ENCODE measurements at places on chromosomes 12 and 14.

DNA sequence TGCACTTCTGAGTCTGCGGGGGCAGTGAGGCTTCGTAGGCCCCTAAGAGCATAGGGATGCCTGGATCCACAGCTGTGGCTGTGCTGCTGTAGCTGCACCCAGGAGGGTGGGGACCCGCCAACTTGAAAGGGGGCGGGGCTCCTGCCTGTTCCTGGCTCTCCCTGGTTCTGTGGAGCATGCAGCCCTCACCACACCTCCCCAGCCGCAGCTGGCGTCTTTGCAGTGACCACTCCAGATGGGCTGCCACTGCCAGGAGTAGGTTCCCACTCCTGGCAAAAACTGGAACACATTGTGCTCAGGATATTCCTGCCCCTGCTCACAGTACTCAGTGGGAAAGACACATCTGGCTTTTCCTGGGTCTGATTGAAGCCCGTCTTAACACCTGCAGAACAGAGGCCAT, 35.8 kb downstream of the TIMELESS start:
- no peak for DNase-seq

- DNase-seq = no peak
These were observed at the start of gene B4GALNT3 for GRCh38 chr12:459430-460258. B4GALNT3 (plus strand) TSS chr12:459939; CDS start chr12:460377, 438 bp downstream.

GRCh38 chr12:18443768-18444437, 182.6 kb downstream of the PIK3C2G start:
- no peak for DNase-seq

- no peak for DNase-seq
These were observed 7.1 kb upstream of the ASCL1 start for GRCh38 chr12:102950107-102950949.

DNA sequence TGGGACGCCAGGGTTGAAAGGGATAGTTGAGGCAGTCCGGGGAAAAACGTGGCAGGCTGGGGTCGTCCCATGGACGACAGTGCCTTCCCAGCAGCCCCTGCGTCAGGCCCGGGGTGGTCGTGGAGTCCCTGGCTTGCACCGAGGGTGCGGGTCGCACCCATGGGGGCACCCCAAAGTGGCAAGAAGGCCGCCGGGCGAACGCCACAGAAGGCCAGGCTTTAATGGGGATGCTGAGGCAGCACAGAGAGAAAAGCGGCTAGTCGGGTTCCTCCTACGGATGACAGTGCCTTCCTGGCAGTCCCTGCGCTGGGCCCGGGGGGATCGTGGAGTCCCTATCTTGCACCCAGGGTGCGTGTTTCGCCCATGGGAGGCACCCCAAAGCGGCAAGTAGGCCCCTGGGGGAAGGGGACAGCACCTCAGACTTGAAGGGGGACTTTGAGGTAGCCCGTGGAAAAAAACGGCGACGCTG, 158.6 kb upstream of the ALG10B start:
- no peak for DNase-seq

DNA sequence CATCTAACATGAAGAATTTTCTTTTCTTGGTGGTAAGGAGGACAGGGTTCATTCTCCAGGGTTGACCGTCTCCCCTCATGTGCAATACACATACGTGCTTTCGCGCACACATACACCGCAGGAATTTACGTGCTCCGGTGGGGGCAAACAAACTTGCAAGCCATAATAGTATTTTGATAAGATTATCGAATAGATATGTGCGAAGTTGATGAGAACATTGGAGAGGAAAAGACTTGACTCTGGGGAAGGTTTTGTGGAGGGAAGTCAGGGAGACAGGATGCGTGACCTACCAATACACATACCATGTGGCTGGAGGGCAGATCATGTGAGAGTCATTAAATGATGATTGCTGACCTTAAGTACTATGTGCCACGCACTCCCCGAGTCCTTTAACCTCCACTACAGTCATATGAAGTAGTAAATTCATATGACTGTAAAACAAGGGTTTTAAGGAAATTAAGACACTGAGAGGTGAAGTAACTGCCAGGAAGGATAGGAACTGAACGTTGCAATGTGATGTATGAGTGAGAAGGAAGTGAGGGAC, 921 bp downstream of the RAD51B start:
- no peak for DNase-seq

DNA sequence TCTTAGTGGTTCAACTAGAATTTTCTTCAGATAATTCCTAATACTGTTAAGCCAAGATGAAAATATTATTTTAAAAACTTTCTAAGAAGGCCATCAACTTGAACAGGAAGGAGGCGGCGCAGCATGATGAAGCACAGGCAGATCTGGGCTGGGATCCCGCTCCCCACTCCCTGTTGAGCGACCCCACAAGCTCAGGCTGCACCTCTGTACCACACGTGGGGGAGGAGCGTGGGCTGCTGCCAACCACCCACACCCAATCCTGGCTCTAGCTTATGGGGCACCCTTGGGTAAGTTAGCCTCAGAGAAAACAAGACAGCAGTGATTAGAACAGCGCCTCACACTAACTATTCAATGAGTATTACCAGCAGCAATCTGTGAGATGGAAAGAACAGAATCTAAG, 6.0 kb downstream of the MTERF2 start:
- no peak for DNase-seq

GRCh38 chr12:34350092-34351041, 328.1 kb downstream of the ALG10 start:
- DNase-seq = no peak

DNA sequence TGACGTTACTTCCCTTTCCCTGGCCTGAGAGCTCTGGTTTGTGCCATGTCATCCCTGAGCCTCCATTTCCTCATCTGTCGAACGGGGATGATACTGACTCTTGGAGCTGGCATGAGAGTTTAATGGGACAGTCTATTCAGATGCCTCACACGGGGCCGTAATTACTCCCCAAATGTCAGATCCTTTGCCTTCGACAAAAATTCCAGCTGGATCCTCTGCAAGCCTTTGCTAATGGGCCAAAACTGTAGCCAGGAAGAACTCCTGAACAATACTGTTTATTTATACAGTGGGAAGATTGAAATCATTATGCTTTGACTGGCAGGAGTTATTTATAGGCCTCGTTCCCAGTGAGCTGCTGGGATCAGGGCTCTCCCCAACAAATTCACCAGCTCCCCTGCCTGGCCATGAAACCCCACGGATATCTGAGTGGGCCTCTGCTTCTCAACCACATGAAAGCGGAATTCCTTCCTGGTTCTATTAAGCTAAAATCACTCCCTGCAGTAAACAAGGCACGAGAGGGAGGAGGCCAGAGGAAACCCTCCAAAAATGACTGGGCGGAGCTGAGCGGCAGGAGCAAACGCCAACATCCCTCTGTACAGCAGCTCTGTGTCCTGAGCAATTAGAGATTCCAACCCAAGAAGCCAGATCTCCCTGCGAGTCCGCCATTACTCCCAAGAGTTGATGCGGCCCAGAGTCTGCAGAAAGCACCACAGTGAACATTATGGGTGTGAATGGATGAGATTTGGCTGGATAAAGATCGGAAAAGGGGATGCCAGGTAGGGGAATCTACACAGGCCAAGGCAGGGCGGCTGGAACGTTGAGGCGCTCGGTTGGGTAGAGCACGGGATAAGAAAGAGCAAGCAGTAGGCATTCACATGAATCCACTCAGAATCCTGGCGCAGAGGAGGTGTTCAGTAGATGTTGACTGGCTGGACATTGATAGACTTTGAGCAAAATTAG, 326.1 kb downstream of the BCL11B start:
- no peak for DNase-seq

GRCh38 chr12:42174978-42175377, 30.3 kb upstream of the GXYLT1 start:
- DNase-seq = no peak

DNA sequence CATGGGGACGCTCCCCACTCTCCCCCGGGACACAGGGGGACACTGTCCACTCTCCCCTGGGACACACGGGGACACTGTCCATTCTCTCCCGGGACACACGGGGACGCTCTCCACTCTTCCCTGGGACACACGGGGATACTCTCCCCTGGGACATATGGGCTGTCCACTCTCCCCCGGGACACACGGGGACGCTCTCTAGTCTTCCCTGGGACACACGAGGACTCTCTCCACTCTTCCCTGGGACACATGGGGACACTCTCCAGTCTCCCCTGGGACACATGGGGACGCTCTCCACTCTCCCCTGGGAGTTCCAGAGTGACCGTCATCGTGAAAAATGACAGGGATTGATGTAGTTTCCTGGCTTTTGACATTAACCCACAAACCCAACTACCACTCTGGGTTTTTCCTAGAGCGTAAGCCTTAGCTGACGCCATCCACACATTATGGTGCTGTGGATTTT, 3.0 kb upstream of the P2RX2 start:
- DNase-seq = no peak

GRCh38 chr12:98852181-98852580, 207.1 kb downstream of the APAF1 start:
- DNase-seq = no peak

- no peak for DNase-seq
These were observed 649.8 kb downstream of the RPS29 start for GRCh38 chr14:48936362-48936761.

DNA sequence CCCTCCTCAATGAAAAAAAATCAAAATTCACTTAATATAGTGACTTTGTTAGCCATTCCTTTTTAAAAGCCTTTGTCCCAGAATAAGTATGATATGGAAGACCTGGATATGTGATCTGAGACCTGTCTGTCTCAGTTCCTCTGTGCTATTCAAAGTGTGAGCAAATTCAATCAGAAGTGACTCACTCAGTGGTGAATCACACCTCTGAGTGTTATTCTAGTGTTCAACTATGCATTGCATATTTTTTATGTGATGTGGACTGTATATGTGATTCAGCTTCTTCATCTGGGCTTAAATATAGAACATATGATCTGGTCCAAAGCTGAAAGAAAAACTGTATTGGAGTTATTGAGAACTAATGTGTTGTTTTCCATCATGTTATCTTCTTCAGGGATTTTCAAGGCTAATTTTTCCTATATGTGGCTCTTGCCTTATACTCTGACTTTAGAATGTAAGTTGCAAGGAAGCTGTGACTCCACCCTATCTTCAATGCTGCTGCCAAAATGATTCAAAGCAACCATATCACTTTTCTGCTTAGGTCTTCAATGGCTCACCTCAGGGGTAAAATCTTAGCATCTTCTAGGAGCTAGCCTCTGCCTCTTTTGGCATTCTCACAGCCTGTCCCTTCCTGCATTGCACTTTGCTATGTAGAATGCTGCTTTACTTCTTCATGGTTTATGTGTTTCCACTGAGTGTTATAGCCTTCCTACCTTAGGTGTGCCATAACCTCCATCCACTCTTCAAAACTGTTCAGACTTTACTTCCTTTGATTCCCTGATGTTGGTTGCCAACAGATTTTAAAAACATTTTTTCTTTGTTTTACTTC, 169.8 kb downstream of the OTOGL start:
- DNase-seq = no peak

DNA sequence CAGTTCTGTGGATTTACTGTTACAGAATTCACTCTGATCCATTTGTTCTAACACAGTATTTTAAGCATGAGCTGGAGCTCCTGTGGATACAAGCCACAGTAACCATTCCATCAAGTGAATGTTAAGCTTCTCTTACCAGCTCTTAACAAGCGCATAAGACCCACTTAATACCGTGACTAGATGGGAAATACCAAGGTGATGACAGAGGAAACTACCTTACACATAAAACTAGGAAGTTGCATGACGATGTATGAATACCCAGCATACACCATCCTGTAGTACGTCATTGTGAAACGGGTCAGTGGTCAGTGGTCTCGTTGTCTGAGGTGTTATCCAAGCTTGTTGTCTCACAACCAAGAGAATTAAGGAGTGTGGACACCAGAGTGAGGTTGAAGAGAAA, 2.0 kb upstream of the GALC start:
- no peak for DNase-seq

DNA sequence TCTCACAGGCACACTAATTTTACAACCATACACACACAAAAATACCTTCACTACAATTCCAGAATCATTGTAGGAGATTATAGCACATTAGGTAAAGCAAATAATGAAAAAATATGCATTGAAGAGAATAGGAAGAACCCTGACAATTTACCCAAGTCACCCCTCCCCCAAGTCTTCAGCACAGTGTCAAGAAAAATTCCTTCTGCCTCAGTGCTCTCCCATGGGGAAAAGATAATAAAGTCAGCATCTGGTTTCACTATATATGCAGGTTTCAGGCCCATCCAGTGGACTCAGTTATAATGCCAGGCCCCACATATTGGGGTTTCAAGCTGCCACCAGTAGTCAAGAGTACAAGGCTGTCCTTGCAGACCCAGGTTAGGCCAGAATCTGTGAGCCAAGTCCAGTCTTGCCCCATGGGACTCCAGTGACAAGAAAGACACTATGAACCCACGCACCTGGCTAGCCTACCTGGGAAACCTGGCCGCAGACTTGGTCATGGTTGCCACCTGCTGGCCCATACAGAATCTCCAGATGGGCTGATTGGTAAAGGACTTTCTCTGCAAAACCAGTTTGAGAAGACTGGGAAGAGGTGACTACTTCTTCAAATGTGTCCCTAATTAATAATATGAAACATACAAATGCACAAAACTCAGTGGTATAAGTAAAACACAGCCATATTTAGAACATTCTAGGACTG, 398.6 kb upstream of the FLRT2 start:
- DNase-seq = no peak

DNA sequence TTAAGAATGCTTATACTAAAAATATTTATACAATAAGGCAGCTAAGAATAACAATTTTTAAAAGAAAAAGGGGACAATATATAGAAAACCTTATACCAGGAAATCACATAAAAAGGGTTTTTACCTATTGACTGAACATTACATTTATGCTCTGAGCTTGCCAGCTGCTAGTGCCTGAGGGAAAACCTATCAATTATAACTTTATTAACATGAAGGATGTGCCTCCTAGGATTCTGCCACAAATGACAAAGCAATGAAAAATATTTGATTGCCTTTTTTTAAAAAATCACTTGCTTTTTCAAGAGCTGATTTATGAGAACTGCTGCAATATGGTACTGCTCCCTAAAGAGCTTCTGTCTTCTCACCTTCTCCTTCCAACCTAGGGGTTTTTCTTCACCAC, 185.7 kb downstream of the RIMBP2 start:
- DNase-seq = no peak

DNA sequence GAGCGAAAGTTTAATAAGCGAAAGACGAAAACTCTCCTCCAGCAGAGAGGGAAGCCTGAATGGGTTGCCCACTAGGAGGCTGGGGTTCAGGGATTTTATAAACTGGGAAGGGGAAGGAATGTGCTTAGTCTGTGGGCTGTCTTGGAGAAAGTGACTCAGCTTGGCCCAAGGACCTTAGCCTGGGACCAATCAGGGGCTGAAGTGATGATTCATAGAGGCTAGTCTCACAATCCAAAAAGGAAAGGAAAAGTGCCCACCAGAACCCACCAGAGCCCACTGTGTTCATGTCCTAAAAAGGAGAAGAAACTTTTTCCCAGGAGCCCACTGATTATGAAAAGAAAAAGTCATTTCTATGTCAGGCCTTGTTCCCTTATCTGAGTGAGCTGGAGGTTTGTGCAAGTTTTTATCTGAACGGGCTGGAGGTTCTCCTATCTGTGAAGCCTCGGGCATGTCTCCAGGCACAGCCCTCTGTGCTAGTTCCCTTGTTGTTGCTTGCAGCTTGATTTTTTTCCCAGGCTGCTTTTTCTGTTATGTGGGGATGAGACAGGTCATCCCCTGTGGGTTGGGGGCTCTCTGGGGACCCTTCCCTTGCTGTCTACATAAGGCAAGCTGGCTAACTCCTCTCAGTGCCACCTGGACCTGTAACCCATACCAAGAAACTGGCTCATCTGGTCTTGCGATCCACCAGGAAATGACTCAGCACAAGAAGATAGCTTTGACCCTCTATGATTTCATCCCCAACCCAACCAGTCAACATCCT, 8.3 kb upstream of the GOLGA5 start:
- DNase-seq = no peak
